Stimulated activated CD4-positive, alpha-beta T cell treated with anti-CD3 and anti-CD28 coated beads, TNF-alpha, amount 100 ng/mL, for 4 hours (primary cell): ENCODE measurements at places on chromosomes 11 and 22.

DNA sequence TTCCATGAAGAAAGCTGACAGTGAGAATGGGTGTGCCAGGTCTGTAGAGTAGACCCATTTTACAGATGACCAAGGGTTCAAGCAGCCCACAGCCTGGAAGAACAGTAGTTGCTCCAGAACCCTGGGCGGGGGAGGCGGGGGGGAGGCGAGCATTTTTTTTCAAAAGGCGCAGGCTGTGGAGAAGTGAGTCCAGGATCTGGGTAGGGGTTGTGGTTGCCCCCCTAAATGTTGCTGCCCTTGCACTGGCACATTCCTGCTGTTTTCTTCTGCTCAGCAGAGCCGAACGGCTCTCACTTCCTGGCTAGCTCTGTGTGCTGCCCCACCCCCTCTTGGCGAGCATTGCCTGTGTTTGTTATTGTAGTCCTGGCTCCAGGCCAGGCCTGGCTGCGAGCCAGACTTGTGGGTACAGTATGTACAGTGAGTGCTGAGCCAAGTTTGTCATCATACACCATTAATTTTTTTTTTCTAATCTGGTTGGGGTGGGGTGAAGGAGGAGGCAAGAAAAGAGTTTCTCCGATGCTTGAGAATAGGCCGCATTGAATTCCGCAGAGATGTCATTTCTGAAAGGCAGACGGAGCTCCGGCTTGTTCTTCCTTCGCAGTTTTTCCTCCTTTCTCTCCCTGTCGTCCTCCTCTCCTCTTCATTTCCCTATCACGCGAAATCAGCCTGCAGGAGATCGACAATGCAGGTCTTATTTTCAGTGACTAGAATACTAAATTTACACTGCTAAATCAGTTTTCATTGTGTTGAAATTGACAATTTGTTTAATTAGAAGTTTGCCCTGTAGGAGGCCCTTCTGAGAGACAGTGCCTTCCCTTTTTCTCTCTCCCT lies 100.5 kb downstream of the ZBTB16 start:
- peak; percentile 89 for DNase-seq

- no peak for DNase-seq
Observed at GRCh38 chr22:49156662-49157285, 670.9 kb downstream of the BRD1 start.

GRCh38 chr11:93024369-93024768 lies 54.9 kb downstream of the MTNR1B start:
- DNase-seq: no peak

DNA sequence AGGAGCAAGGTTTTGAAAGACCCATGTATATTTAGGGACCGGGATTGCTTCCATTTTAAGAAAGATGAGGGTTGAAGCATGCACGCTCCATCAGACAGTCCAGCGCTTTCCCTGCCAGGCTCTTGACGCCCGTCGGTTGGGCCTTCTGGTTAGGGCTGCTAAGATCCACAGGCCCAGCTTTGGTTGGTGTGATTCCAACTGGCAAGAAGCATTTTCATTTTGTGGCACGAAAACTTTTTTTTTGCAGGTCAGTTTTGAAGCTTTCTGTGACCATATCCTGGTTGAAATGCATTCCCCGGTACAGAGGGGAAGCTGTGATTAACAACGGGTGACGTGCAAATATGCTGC lies 34.3 kb upstream of the MPPED1 start:
- DNase-seq: no peak

DNA sequence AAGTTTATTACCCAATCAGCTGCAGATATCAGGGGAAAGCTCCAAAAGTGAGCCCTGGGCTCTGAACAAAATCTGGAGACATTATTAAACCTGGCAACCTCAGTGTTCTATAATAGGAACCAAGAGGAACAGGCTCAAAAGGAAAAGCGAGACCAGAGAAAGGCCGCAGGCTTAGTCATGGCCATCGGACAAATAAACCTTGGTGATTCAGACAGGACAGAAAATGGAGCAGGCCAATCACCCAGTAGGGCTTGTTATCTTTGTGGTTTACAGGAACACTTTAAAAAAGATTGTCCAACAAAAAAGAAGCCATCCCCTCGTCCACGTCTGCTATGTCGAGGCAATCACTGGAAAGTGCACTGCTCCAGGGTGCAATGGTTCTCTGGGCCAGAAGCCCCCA lies 7.7 kb upstream of the PANX1 start:
- no peak for DNase-seq

GRCh38 chr11:48008951-48009270 lies 28.6 kb downstream of the PTPRJ start:
- no peak for DNase-seq

- DNase-seq: no peak
Observed at GRCh38 chr22:17734187-17734586, 40.1 kb downstream of the BID start.

GRCh38 chr11:75388386-75389275 lies 10.7 kb upstream of the RPS3 start:
- peak; percentile 38 for DNase-seq

GRCh38 chr22:20386972-20387371 lies 7.0 kb upstream of the ZNF74 start:
- no peak for DNase-seq

DNA sequence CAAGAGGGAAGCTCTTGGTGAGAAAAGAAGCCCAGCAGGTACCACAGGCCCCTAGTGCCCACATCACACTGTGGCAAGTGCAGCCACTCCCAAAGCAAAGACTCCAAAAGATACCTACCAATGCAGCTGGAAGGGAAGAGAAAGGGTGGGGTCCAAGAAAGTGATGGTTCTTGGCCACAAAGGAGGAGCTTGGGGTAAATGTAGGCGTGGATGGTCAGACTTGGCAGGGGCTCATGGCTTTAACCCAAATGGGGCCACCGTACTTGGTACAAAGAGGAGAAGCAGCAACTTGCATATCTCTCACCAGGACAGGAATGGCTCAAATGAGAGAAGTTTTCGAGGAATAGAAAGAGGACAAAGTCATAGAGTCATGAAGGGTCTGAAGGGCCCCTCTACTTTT lies 4.8 kb downstream of the MAP3K11 start:
- DNase-seq: no peak

DNA sequence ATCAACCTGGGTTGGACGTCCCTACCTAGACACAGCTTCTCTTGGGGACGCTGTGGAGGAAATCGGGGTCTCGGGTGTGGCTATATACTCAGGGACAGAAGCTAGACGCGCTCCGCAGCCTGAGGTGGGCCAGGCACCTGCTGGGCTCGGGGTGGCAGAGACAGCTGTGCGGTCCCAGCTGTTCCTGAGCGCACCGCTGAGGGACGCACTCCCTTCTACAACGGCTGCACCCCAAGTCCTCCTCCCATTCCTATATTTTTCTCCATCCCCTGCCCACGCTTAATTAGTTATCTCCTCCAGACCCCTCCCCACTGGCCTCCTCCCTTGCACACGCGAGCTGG lies 188 bp upstream of the MTNR1B start:
- no peak for DNase-seq

DNA sequence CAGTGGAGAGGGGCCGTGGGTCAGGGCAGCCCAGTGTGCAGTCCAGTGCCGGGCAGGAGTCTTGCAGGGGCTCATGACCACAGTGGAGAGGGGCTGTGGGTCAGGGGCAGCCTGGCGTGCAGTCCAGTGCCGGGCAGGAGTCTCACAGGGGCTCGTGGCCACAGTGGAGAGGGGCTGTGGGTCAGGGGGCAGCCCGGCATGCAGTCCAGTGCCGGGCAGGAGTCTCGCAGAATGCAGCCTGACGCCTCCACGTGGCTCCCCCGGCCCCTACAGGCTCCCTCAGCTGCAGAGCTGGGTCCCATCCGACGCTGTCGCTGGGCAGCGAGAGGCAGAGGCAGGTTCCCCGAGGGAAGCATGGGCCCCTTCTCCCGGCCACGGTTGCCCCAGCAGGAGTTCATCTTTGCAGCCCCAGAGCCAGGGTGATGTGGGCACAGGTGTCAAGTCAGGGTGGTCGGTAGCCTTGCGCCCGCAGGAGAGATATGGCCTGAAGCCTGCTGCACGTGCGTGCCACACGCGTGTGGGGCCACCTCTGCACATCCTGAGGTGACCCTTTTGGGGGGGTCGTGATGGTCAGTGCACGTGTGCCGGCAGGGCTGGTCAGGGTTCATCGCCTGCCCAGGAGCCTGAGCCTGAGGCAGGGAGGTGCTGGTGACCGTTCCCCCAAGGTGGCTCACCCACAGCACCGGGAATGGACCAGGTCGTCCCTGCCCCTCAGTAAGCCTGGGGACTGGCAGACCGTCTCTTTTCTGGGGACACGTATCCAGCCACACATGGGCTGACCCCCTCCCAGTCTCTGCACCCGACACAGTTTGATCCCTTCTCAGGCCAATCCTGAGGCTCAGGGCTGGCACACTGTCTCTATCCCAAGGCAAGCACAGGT lies 2.9 kb downstream of the IFITM5 start:
- no peak for DNase-seq

DNA sequence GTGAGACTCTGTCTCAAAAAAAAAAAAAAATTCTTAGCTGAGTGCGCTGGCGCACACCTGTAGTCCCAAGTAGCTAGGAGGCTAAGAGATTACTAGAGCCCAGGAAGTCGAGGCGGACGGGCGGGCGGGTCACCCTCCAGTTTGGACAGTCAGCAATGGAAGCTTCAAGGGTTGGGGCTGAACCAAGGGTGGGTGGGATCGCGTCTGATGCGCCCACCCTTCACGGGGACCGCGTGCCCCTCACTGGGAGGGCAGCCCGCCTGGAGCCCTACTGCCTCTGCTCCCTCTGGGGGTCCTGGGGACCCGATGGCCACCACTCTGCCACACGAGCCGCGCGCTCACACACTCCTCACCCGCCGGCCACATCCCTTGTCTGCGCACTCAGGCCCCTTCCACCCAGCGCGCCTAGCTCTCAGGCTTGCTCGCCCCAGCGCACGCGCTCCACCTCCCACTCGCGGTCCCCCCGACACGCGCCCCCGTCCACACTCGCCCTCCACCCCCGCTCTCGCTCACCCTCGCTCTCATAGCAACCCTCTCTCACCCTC lies 494 bp downstream of the CHID1 start:
- DNase-seq: peak; percentile 60

- DNase-seq: no peak
Observed at GRCh38 chr11:122998727-122999366, 17.2 kb upstream of the BSX start.

- no peak for DNase-seq
Observed at GRCh38 chr22:28032861-28033260, 113.8 kb upstream of the PITPNB start.

GRCh38 chr11:96188243-96189006 lies 154.6 kb downstream of the MAML2 start:
- DNase-seq: no peak

- no peak for DNase-seq
Observed at GRCh38 chr11:70783356-70783755, 385.0 kb downstream of the CTTN start.

DNA sequence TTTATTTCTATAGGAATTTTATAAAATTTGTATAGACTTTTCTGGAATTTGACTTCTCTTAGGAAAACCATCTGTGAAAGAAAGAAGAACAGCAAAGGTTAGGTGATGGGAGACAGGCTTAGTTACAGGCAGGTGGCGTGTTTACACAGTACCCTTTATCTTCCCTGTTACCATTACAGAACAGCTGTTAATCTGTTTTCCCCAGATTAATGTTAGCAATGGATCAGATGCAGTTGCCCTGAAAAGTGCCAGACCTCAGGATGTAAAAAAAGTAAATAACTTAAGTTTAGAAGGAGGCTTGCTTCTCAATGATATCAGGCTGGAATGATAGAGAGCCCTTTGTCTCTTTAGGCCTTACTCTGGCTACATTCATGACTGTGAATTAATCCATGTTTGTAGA lies 1186.5 kb upstream of the TENM4 start:
- DNase-seq: no peak

- DNase-seq: no peak
Observed at GRCh38 chr11:6926208-6927029, at the start of gene ZNF215. TSS of gene ZNF215 (plus strand) at chr11:6926426. CDS start at chr11:6932273, 5,847 bp downstream.

- no peak for DNase-seq
Observed at GRCh38 chr11:70398834-70399680, 728 bp downstream of the CTTN start.

GRCh38 chr22:44002997-44003396 lies 21.1 kb upstream of the PARVB start:
- DNase-seq: no peak

DNA sequence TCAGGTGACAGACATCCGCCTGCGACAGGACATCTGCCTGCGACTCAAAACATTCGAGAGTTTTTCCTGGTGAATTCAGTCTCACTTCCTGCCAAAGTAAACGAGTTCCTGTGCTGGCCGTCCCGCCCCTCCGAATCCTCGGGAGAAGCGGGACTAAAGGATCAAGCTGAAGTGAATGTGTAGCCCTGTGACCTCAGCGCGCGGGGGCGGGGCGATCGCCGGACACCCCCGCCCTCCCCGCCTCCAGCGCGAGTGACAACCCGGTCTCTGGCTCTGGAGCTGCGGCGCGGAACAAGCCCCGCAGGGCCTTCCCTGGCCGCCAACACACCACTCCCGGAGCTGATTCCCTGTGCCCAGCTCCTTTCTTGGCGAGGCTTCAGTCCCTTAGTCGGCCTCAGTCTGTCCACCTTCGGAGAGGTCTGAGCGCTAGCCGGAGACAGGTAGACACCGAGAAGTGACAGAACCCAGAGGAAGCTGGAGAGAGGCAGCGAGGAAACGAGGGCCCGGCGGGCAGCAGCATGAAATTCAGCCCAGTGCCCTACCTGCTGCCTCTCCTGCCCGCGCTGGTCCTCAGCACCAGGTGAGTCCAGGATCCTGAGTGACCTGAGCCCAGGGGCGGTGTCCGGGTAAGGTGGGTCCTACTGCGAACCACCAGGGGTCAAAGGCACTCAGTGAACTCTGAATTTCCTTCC lies 766.4 kb upstream of the LUZP2 start:
- no peak for DNase-seq

DNA sequence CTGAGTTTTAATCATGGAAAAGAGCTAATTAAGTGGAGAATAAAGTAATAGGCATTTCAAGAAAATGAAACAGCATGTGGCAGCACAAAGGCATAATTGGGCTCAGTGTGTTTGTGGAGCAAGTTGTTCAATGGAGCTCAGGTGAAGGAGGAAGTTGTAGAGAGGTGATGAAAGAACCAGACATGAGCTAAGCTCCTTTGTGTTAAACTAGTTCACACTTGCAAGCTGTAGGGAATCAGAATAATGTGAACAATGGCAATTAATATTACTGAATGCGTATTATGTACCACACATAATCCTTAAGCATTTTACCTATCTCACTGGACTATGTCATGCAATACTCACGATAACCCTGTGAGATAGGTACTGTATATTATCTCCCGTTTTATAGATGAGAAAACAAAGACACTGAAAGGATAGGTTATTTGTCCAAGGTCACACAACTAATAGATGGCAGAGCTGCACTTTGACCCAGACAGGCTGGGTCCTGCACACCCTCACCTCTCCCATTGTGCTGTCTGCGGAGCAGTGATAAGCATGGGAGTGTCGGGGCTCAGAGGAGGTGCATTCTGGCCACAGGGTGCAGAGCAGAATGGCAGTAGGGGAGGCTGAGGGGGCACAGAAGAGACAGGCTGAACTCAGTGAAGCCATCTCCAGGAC lies 8.9 kb downstream of the OLFML1 start:
- DNase-seq: no peak

DNA sequence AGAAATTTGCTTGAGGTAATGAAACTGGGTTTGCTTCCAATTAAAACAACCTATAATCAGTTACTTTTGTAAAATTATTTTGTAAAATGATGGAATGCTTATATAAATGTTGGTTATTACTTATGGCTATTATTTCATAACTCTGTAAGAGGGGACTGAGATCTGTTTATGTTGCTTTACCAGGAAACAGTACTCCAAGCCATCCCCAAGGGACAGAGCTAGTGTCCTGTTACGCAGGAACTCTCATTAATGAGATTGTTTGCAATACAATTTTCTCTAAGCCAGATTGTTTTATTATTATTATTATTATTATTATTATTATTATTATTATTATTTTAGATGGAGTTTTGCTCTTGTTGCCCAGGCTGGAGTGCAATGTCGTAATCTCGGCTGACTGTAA lies 2.3 kb upstream of the NOX4 start:
- DNase-seq: no peak
